ENCODE measurements at places on chromosomes 7 and 10.
A peak's percentile ranks its signal among the peaks of the same experiment; 100 is the strongest.

- DNase-seq: no peak
Measured at GRCh38 chr10:97065128-97065527, 120.6 kb downstream of the SLIT1 start.

- no peak for DNase-seq
Measured at GRCh38 chr7:116316838-116317628, 106.7 kb downstream of the TES start.

- DNase-seq: no peak
Measured at GRCh38 chr10:131938681-131939080, 37.9 kb downstream of the PPP2R2D start.

DNA sequence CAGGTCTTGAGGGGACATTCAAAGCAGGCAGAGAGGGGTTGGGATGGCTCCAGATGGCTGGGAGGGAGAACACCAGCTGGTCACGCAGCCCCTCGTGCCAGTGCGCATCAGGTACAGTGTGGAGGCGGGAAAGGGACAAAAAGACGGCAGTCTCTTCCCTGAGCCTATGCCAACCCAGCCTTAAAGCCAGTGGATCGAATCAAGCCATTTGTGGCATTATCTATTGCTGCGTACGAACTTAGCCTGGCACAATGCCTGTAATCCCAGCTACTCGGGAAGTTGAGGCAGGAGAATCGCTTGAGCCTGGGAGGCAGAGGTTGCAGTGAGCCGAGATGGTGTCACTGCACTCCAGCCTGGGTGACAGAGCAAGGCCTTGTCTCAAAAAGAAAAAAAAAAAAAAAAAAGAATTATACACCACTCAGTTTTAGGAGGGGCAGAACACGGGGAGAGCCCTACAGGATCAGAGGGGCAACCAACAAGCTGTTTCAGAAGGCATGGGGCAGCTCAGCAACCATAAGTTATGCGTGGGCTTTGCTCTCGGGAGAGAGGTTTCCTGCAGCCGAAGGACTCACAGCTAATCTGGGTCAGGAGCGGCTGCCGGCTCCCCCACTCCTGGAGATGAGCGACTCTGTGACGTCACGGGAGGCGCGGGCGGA lies 356 bp upstream of the NDUFB2 start:
- DNase-seq: no peak

- DNase-seq: no peak
Measured at GRCh38 chr7:44622342-44623151, 16.1 kb downstream of the OGDH start.

DNA sequence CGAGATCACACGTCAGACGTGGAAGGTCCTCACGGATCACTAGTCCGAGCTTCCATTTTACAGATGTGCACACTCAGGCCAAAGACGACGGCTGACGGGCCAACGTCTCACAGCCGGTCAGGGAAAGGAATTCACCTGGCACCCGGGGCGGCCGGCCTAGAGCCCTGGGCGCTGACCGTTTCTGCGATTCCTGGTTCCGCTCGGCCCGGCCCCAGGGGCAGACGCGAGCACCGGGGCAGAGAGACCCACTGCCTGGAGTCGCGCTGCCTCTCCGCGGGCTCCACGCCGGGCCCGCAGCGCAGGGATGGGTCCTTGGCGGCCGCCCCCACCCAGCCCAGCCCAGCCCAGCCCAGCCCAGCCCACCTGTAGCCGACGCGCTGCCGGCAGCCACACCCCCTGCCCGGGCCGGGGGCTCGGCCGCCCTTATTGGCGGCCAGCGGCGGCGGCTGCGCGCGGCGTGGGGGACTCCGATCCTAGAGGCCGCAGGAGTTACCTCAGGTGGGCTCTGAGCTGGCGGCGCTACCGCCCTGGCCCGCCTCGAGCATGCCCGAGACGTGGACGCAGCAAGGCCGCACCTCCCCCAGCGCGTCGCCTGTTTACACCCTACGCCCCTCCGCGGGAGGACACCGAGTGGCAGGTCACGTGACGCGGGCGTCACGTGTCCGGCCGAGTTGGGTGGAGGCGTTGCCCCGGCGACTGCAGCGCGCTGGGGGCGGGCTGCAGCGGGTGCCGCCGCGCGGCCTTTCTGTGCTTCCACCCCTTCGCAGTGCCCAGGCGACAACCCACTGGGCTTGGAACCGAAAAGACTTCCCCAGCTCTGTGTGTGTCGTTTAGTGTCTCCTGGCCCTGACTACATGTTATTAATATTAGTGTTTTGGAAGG lies 78.1 kb downstream of the ZFAND4 start:
- peak; percentile 90 for DNase-seq

- DNase-seq: no peak
Measured at GRCh38 chr7:38673795-38674194, 42.6 kb upstream of the AMPH start.

DNA sequence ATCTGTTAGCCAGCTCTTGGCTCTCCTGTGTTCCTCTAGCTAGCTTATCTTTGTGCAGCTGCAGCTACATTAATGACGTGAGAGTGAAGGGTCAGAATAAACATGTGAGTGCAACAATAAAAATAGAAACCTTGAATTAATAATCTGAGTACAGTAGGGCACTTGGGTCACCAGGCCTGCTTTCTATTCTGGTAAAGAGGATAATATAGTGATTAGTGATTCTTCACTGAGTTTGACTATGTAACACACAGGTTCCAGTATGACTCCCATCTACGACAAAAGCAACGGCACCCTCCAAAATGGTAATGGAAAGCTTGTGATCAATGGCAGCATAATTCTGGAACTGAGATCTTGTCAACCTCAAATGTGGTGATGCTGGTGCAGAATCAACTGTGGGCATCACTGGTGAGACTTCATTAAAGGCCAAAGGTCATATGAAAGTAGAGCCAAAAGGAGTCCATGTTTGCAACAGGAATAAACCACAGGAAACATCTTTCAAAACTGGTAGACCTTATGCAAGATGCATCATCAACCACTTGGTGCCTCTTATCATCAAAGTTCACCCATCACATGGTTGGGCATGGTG lies 77.6 kb downstream of the NRBF2 start:
- DNase-seq: no peak

- no peak for DNase-seq
Measured at GRCh38 chr7:31095286-31096197, 43.4 kb downstream of the ADCYAP1R1 start.

- DNase-seq: no peak
Measured at GRCh38 chr7:132575982-132576720, at the start of gene PLXNA4. PLXNA4 (minus strand) TSS chr7:132576470; CDS start chr7:132508693, 67,777 bp downstream.

GRCh38 chr7:99392659-99393354 lies 15.6 kb downstream of the PDAP1 start:
- DNase-seq: peak; percentile 86

GRCh38 chr10:78832281-78832680 lies 236.5 kb upstream of the ZMIZ1 start:
- DNase-seq: no peak

DNA sequence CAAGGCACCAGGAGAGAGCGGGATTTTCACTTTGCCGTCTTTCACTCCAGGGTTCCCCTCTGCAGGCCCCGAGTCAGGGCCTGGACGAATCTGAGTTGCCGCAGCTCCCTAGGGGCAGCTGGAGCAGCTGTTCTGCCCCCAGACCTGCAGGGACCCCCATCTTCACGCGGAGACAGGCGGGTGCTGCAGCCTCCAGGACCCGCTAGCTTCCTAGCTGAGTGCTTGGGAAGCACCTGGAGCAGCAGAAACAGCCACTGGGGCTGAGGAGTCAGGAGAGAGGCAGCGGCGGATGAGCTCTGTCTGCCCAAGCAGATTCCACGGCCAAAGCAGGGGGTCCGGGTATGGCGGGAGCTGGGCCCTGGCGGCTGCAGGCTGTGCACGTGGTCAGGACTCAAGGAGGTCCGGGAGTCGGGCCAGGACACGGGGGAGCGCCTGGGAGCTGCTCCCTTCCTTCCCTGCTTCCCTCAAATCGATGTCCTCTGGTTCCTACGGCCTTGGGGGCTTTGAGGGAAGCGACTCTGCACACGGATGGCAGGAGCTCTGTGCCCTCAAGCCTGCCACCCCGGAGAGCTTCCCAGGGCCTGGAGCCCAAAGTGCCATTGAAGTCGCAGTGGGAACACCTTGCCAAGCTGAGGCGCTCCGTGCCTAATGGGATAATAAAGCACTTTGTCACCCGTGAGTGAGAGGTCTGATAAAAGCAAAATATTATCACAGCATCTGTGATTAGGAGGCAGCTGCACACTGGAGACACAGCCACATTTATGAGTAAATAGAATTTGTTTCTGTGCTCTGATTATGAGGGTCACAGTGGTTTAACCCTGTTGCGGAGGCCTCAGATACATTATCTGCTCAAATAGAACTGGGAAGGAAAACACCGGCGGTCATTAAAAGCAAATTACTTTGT lies 17.2 kb downstream of the MNX1 start:
- no peak for DNase-seq

DNA sequence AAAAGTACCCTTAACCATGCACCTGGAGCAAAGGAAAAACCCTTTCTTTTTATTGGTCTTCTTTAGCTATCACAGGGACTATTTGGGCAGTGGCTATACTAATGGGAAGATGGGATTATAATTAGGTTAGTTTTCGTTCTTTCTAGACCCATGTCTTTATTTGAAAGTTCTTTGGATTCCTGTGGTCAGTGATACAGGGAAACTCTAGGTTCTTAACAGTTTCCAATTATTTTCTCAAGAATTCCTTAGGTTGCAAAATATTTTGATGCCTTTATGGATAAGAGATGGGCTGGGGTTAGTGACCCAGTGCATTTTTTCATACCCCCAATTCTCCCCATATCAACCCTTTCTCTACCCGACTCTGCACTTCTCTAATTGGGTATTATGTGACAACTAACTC lies 49.0 kb downstream of the ADD3 start:
- DNase-seq: no peak

- no peak for DNase-seq
Measured at GRCh38 chr10:31803606-31804351, 124.9 kb downstream of the ARHGAP12 start.

DNA sequence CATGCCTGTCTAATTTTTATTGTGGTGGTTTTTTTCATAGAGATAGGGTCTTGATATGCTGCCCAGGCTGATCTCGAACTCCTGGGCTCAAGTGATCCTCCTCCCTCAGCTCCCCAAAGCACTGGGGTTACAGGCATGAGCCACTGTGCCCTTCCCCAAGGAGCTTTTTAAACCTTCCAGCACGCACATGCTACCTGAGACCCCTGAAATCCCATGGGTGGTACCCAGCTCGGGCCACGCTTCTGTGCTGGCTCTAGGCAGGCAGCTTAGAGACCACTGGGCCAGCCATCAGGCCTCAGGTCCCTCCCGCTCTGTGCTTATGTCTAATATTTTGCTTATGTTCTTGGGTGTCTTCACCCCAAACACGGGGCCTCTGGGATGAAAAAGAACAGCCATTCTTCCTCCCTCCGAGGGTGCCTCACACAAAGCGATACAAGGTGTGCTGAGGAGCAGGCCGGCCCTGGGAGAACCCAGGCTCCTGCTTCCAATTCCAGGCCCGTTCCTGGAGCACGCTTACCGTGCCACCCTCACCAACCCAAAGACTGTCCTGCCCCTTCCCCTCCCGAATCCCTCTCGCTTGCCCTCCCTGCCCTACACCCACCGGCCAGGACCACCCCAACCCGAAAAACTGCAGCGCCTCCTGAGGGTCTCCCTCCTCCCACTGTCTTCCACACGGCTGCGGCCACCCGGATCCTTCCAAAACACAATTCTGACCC lies 10.9 kb downstream of the SPOCK2 start:
- no peak for DNase-seq

DNA sequence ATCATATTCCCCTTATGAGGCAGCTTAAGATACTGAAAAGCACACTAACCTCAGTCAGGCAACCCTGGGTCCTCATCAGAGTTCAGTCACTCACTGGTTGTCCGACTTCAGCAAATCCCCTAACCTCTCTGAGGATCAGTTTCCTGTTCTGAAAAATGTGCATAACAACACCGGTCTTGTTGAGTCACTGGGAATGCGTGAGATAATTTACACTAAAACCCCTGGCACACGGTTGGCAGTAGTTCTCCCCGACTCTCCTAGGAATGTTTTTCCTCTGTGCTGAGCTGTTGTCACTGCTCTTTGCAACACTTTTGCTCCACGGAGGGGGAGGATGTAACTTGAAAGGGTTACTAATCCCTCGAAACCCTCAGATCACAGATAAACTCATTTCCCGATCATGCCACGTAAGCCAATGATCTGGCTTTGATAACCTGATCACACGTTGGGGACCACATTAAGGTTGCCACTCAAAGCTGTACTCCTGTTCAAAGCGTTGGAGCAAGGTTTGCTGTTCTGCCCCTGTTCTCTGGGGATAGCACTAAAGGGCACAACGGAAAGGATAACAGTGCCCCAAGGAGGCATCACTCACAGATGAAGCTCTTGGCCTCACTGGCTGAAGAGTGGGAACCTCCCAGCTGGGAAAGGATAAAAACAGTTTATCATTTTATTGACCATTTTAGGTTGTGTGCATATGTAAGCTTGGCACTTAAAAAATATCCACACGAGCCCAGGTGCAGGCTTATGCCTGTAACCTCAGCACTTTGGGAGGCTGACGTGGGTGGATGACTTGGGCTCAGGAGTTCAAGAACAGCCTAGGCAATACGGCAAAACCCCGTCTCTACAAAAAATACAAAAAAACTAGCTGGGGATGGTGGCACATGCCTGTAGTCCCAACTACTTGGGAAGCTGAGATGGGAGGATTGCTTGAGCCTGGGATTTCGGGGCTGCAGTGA lies 5.0 kb upstream of the RBM17 start:
- DNase-seq: peak; percentile 11

DNA sequence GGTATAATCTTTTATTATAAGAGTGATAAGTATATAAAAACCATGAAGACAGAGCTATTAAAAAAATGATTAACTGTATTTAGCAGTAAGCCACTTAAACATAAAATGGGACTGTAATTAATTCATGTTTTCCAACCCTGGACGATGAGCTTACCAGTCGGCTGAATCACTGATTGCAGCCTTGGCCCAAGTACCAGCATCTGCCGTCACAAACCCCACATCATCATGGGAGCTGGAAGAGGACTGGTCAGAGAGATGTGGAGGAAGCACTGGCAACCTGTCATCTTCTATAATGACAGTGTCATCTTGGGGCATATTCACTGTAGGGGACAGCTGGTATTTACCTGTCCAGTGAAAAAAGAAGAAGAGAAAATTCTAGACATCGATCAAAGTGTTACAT lies 473.6 kb downstream of the PARD3 start:
- no peak for DNase-seq

DNA sequence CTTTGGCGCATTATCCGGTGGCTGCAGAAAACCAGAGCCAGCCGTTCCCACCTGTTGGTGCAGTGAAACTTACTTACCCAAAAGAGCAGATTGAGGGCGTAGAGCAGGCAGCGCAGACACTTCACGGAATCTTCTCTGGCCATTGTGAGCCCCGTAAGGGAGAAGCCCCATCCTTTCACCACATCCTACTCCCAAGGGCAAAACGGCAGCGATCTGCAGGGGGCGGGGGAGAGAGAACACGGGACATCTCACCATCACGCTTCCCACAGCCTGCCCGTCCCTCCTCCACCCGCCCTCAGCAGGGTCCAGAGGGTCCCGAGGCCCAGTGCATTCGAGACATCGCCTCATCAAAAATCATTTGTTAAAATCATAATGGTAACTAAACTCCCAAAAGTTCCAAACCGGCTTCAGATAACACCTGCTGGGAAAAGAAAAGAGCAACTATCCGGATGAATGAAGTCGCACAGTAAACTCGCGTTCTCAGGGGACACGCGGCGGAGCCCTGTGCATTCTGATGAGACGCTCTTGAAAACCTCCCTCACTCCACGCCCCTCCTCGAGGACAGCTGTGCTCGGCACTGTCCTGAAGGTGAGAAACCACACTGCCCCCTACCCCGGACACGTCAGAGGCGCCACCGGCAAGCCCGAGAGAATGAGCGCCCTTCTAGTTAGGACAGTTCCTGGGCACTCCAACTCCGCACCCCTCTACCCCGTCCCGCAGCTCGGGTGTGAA lies 1.2 kb downstream of the TSPAN12 start:
- DNase-seq: peak; percentile 2

GRCh38 chr10:116694243-116694926 lies 48.0 kb downstream of the HSPA12A start:
- DNase-seq: no peak

Measured in naive thymus-derived CD8-positive, alpha-beta T cell (primary cell).